NCI-H510A treated with DMSO at 0.1 percent for 48 hours (cell line): ENCODE measurements at places on chromosomes 4 and X.

DNA sequence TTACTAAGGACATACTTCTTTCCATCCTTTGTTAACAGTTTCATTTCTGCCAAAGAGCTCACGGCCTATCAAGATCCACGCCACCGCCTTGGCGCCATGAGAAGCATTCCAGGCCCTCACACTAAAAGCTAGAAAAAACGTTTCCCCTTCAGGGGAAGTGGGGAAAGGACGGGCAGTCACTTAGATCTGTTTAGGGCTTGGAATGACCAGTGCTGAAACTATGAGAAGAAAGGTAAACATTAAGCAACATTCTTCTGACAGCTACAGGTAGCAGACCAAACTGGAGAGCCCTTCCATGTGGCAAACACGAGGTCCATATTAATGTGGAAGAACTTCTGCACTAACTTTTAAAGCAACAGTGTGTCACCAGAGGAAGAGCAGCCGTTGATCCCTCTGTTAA lies 146.7 kb downstream of the SH3KBP1 start:
- no peak for DNase-seq

- peak; percentile 79 for DNase-seq
These were observed 64.2 kb upstream of the SPP1 start for GRCh38 chr4:87911252-87911774.

- no peak for DNase-seq
These were observed 8.1 kb downstream of the RPL9 start for GRCh38 chr4:39450618-39451017.

GRCh38 chr4:183072176-183072575 lies 26.9 kb upstream of the WWC2 start:
- DNase-seq: no peak

DNA sequence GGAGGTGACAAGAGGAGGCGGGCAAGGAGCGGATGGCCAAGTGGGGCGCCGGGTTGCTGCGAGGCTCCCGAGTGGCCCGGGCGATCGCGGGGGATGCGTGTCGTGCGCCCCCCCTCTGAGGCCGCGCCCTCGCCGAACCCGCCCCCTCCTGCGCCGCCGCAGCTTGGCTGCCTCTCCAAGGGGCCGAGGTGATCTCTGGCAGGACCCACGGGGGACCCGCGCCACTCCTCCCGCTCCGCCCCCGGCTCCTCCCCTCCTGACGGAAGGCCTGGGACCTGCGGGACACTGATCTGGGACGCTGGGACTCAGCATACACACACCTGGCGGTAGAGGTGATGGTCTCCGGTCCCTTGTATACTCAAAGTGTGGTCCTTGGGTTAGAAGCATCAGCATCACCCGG lies 21.9 kb upstream of the FAM47C start:
- no peak for DNase-seq

DNA sequence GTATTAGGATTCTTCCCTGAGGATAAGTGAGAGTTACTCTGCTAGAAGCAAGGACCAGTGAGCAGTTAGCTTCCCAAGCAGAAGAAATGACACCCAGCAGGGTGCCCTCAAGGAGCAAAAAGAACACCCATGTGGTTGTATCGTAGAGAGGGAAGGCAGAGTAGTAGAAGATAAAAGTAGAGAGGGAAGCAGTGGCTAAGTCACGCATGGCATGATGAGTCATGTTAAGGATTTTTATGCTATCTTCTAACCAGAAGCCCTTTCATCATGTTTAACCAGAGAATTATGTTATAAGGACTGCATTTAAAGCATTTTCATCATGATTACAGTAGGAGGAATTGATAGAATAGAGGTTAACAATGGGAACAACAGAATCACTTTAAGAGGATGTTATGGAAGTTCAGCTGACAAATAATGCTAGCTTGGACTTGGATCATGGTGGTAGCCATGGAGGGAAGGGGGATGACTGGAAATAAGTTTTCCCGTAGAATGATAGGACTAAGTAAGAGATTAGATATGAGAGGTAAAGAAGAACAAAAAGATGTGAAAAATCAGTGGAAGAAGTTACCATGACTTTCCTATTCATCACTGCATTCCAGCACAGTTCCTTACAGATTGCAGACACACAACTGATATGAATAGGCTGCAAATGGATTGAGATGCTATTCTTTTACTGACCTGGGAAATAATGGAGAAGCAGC lies 383.5 kb upstream of the INTU start:
- DNase-seq: no peak
